ENCODE measurements at places on chromosomes 2 and 18.

GRCh38 chr18:755506-755905 is 43.1 kb upstream of the ENOSF1 start:
- no peak for DNase-seq

- peak; percentile 62 for DNase-seq
Observed at GRCh38 chr2:216308576-216308975, 63.7 kb downstream of the MARCHF4 start.

- no peak for DNase-seq
Observed at GRCh38 chr2:26534098-26534864, 56.4 kb upstream of the OTOF start.

DNA sequence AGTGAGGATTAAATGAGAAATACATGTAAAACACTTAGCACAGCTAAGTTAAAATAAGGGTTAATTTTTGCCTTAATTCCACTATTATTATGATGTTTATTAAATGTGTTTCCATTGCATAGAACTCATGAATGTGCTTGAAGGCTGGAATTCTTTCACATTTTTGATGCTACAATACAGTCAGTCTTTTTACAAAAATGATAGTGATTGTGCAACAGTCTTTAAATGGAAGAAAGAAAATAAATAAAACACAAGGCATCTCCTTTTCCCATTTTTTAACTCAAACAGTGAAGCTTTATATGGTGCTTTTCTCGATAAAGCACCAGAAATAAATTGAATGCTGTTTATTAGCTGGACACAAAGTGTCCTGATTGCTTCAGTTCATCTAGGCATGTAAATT is 123.9 kb downstream of the MAP2 start:
- no peak for DNase-seq

- DNase-seq: no peak
Observed at GRCh38 chr2:182887753-182888415, 21.4 kb upstream of the FRZB start.

DNA sequence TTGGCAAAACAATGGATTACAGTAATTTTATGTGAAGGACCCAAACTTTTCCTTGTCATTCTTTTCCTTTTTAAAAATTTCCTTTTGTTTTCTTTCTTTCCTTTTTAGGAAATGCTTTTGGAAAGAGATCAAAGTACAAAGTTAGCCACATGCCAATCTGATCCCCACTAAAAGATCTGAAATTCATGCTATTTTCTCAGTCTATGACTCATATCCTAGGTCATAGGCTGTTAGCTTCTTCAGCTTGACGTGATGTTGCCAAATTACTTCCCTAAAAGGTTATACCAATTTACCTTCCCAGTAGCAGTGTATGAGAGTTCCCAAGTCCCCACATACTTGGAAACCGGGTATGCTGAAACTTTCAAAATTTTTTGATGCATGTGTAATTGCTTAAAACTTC is 355.3 kb downstream of the INSIG2 start:
- no peak for DNase-seq

DNA sequence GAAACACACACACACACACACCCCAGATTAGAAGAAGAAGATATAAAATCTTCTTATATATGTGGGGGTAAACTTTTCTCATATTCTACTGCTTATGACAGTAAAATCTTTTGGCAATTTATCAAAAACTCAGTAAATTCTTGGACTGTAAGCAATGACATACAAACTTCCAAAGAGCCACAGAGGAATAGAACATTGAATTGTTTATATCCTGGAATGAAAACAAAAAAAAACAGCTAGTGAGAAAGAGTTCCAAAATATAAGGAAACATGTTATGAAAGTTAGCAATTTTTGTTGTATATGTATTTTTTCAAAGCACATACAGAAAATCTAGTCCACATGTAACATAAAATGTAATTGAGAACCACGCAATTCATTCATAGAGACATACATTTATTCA is 764.9 kb downstream of the DSC3 start:
- no peak for DNase-seq

GRCh38 chr2:41949091-41949882 is 98.5 kb upstream of the PKDCC start:
- DNase-seq: peak; percentile 66

GRCh38 chr2:134207589-134208209 is 46.2 kb upstream of the MGAT5 start:
- DNase-seq: peak; percentile 95

DNA sequence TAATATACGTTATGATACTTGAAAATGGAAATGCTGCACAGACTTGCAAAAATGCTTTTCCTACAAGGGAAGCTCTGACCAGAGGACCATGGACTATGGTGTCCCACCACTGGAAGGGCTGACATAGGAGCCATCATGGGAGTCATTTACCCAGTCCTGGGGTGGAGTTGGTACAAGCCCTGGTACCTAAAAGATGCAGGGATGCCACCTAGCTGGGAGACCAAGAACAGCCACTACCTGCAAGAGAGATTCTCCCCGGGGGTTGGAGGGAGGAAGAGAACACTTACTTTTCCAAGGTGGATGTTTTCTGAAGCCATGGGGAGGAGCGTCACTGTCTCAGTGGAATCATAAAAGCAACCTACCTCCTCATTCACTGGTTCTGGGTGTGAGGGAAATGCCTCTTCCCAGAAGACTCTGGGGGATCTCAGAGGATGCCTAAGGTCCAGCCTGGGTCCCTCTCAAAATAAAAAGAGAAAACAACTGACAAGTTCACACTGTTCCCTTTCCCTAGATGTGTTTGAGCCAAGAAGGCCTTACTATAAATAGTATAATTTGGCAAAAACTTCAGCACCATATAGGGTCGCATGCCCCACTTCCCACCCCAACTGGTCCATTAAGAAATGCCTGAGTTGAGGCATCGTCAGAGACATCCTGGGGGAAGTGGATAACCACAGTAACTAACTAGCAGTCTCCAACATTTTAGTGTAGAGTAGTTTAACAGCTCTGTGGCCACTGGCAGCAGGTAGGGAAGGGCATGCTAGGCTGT is 39.9 kb downstream of the REEP1 start:
- DNase-seq: peak; percentile 43

GRCh38 chr2:8541223-8541622 is 140.6 kb upstream of the ID2 start:
- no peak for DNase-seq

Measured in NCI-H82 (cell line).